Astrocyte of the hippocampus (primary cell): ENCODE measurements at places on chromosomes 5 and 9.
A peak's percentile ranks its signal among the peaks of the same experiment; 100 is the strongest.

GRCh38 chr9:116318468-116319374 is 165.1 kb downstream of the PAPPA start:
- peak; percentile 46 for DNase-seq

- DNase-seq, result peak; percentile 75
Observed at GRCh38 chr9:132409828-132410528, at the start of gene CFAP77. Gene CFAP77 (plus strand): TSS chr9:132410211. CDS start chr9:132410272, 61 bp downstream.

DNA sequence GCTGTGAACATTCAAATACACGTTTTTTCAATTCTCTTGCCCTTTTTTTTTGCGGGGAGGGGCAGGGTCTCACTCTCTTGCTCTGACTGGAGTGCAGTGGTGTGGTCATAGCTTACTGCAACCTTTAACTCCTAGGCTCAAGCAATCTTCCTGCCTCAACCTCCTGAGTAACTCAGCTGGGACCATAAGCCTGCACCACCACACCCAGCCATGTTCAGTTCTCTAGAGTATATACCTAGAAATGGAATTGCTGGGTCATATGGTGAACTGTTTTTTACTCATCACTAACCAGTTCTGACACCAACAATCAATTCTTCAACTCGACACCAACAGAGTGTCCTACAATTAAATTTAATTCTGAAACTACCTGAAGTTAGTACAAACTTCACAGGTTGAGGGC is 85.5 kb upstream of the ZNF169 start:
- no peak for DNase-seq

GRCh38 chr5:36417668-36418067 is 116.0 kb upstream of the RANBP3L start:
- DNase-seq, result no peak

DNA sequence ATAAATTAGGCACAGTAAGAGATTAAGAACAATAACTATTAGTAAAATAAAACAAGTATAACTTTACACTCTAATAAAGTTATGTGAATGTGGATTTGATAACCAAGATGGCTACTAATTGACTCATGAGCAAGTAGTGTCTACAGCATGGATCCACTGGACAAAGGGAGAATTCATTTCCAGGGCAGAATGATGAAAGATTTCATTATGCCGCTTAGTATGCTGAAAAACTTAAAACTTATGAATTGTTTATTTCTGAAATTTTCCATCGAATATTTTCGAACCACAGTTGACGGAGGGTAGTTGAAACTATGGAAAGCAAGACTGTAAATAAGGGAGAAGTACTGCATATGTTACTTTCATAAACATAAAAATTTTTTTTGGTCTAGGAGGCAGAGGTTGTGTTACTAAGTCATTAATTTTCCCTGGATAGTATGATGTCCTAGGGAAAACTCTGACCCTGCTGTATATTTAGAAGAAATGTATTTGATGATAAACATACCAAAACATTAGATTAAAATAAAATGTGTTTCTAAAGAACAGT is 24.9 kb upstream of the TARS1 start:
- DNase-seq, result no peak

- DNase-seq, result no peak
Observed at GRCh38 chr9:26770821-26771220, 121.8 kb downstream of the CAAP1 start.

DNA sequence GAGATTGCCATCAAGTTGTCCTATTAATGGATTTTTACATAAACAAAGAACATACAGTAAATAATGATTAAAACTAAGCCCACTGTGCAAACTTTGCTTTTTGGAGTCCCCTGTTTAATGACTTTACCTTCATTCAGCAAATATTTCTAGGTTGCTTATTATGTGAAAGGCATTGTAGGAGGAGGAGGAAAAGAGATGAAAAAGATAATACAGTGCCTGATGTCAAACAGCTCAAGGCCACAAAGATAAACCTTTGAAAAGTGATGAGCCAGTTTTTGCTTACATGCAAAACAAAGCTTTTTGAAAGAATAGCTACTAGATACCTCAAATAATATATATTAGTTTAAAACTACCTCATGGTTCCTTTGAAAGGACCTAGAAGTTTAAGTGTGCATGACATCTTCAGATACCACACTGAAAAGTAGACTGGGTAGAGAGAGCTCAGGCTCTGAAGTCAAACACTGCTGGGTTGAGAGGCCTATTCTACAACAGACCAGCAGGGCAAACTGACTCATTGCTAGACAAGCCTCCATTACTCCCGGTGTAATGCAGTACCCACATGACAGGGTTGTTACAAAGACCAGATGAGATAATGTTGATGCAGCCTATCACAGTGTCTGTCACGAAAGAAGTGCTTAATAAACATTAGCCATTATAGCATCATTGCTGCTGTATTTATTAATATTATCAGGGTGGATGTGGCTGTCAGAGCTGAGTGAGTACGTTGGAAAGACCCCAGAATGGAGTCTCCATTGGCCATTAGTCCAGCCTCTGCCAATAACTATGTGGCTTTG is 11.8 kb downstream of the DEPDC1B start:
- peak; percentile 49 for DNase-seq

DNA sequence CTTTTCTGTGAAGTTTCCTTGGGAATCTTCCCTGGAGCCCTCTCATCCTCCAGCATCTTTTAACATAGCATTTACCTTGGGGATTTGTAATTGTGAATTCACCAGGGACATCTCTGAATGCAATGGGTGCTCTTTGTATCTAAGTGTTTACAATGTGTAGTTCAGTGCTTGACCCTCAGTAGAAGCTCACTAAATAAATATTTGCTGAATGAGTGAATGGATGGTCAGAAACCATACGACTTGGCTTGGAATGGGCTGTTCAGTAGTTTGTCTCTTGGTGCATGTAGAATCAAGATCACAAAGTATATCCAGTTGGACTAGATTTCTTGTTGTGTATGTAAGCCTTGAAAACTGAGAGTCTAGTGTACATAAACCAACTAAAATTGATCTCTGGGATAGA is 81.8 kb upstream of the MEF2C start:
- no peak for DNase-seq

DNA sequence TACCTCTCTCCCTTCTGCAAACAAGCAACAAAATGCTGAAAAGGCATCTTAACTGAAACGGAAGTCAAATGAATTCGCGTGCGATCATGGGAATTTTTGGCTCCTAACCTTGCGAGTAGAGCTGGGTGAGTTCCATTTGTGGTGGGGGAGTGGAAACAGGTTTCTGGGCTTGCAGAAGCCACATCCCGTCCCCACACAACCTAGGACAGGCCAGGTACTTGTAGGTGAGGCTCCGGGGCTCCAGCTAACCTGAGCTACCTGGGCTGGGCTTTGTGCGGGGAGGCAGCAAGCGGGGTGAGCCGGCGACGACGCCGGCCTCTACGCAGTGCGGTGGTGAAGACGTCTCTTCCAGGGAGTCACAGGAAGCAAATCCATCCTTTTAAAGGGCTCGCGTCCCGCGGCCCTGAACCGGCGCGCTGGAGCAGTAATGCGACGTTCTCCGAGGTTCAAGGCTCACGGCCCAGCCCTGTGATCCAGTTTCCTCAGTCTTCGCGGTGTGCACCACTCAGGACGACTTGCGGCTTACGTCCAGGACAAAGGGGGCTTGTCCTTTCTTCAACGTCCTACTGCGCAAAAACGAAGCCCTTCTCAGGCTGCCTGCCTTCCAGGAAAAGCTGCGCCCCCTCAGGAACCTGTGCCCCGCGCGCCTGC is 567 bp upstream of the SPIN1 start:
- DNase-seq, result peak; percentile 76

DNA sequence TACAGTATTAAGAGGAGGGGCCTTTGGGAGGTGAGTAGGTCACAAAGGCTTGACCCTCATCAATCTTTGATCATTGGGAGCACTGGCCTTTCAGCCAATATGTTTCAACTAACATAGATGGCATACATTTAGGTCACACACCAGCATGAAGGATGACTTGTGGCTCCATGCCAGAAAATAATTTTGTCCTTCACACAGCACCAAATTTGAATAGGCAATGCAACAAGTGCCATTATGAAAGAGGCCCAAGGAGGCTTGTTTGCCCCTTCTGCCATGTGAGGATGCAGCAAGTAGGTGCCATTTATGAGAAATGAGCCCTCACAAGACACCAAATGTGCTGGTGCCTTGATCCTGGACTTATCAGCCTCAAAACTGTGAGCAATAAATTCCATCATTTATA is 81.1 kb downstream of the JAKMIP2 start:
- no peak for DNase-seq

DNA sequence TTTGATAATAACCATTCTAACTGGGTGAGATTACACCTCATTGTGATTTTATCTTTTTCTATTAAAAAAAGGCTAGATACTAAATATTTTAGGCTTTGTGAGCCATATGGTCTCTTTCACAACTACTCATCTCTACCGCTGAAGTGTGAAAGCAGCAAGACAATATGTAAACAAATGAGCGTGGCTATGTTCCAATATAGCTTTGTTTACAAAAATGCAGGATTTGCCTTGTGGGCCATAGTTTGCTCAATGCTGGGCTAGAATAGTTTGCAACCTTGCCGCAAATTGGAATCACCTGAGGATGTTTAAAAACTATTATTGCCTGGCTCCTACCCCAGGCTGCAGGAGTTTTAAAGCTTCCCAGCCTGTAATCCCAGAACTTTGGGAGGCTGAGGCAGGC is 10.2 kb upstream of the GPR150 start:
- no peak for DNase-seq

DNA sequence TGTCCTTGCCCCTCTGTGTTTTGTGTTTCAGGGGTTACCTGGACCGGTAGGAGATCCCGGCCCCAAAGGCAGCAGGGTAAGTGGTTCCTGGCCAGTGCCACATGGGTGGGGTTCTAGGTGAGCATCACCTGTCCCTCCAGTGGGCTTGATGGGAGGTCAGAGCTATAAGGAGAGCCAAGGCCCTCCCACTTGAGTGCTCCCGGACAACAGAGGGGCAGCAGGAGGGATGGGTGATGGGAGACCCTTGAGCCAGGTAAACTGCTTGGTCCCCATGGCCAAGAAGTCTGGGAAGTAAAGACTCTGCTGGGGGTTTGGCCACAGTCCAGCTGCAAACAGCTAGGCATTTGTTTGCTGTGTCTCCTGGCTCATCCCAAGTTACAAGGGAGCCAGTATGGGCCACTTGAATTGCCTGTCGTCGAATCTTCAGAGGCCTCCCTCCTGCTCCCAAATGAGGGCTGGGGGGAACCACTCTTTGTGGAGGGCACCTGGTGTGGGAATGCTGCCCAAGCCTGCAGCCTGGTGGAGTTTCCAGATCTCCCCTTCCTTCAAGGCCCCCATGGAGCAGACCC is 51.0 kb downstream of the COL27A1 start:
- DNase-seq, result no peak

DNA sequence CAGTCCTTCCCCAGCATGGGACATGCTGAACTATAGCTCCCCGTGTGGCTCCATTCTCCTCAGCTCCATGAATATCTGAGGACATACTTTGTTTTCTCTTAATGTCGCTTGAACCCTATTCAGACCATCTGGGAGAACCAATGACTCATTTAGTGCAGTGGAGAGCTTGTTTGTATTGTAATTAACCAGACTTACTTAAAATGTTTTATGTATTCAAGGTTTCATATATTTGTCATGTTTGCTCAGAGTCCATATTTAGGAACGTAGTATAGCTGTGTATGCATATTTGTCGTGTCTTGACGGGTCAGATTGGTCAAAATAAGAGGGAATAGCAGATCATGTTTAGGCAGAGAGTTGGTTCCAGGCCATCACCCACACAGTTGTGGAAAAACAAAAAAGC is 150.1 kb upstream of the NTRK2 start:
- no peak for DNase-seq

- DNase-seq, result no peak
Observed at GRCh38 chr5:148205044-148205806, 2.4 kb downstream of the SPINK6 start.

DNA sequence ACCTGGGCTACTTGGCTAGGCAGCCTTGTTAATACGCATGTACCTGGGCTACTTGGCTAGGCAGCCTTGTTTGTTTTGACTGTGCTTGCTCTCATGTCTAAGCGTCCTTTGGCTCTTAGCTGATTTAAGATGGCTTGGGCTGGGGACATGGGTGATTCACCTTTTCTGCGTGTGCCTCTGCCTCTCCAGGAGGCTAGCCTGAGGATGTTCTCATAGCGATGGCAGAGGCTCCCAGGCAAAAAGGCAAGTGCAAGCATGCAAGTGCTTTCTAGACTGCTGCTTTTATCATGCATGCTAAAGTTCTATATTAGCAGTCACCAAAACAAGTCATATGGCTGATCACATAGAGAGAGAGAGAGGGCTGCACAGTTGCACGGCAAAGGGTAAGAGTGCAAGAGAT is 300.5 kb downstream of the IRX1 start:
- no peak for DNase-seq

- no peak for DNase-seq
Observed at GRCh38 chr5:78373231-78373630, 12.8 kb downstream of the SCAMP1 start.

DNA sequence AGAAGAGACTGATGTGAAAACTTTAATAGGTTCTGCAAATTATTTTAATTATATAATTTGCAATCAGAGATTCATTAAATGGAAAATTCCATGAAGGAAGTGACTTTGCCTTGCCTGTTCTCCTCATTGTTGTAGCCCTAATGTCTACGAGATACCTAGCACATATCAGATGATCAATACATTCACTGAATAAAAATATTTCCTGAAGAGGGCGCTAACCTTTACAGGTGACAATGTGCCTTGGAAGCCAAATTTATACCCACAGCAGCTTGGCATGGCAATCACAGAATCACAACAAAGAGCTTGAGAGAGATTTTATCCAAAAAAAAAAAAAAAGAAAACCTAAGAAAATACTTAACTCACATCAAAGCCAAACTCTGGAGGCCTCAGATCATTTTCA is 17.4 kb downstream of the HAUS6 start:
- peak; percentile 9 for DNase-seq

DNA sequence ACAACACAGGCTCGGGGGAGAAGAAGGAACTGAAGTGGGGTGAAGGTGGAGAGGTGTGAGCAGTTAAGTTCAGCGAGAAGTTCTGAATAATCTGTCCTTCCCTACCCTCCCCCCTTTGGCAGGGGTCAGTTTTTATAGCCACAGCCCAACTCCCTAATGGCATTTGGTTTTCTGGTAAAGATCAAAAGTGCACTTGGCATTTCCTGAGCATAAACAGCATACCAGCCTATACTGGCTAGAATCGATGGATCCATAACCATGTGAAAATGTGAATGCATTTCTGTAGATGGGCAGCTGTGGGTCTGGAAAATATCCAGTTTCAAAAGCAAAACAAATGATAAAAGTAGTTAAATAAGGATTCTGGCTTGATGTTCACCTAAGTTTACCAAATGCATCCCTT is 410.9 kb downstream of the PLK2 start:
- no peak for DNase-seq

DNA sequence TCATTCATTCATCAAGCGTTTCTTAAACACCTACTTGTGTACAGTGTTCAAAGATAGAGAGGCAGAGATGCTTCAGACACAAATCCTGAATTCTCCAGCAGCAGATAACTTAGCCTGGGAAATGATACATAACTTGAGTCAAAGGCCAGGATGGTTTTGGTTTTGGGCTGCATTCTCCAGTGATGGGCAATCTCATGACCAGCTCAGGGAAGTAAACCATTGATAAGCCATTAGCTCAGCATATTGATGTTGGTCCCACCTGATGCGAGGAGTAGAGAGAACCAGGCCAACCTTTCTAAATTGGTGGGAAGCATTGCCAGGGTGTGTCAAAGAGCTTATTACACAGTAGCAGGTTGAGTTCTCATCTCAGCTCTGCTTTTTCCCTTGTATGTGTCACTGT is 53.0 kb downstream of the SH3RF2 start:
- DNase-seq, result no peak
